ENCODE measurements at places on chromosomes 7 and 10.

DNA sequence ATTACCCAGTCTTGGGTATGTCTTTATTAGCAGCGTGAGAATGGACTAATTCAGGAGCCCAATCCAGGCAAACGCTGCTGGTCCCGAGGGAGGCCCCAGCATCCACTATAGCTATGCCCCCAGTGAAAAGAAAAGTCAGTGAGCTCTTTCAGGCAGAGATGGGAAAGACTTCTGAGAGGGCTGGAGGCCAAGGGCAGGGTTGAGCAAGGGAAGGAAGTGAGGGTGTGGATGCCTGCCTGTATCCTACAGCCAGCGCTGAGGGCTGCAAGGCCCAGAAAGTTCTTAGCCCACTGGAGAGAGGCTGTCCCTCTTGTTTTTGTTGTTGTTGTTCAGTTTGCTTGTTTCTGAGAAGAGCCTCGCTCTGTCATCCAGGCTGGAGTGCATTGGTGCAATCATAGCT lies 261.6 kb downstream of the ZEB1 start:
- DNase-seq = no peak

GRCh38 chr7:50149369-50149768 lies 56.3 kb upstream of the ZPBP start:
- no peak for DNase-seq

DNA sequence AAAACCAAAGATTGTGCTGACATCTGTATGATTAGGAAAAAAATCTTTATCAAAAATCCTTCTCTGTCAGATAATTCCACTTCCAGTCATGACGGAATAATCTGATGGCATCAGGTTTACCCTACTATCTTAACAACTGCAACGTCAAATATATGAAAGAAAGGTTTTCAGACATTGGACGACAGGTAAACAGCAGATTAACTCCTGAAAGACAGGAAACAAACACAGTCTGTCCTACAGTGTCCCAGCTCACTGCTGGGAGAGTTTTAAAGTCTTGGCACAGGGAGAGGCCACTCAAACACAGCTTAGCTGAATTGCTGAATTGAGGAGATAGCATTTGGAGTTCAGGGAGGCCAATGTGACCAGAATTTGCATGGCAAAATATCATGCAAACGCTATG lies 186.3 kb upstream of the KCTD7 start:
- DNase-seq = no peak

DNA sequence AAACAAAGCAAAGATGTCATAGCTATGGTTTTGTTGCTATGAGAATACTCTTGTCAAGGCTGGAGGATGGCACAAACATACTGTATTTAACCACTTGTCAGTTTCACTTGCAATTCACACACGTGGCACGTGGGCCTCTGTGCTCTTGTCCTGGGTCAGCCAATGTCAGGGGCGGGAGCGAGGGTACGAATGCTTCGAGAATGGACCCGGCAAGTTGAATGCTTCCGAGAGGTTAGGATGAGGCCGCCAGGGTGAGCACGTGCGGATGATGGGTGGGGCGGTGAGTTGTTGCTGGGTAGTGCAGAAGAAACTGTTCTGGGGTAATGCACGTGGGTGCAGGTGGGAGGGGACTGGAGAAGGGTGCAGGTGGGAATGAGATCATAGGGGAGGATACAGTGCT lies 10.4 kb upstream of the OCM2 start:
- DNase-seq = no peak

DNA sequence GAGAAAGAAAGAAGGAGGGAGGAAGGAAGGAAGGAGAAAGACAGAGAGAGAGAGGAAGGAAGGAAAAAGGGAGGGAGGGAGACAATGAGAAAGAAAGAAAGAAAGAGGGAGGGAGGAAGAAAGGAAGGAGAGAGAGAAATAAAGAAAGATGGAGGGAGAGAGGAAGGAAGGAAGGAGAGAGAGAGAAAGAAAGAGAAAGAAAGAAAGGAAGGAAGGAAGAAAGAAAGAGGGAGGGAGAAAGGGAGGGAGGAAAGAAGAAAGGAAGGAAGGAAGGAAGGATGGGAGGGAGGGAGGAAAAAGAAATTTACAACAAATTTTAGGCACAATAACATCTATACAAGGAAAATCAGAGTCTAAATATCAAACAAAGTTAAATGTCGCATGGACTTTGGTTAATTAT lies 332.6 kb upstream of the KLF6 start:
- no peak for DNase-seq

DNA sequence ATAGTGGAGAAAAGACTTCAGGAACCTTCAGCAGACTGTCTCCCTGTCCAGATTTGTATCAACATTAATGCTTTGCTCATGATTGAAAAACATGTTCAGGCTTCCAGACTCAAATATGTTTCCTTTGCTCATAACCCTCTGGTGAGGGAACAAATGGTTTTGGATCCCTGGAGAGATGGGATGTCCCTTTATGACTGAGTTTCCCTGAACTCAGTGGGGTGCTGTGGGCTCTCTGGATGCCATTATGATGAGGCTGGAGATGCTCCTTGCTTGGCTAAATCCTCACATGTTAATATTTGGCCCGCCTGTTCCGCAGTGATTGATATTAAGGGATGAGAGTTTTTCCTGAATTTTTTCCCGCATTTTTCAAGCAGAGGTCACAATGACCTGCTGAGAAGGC lies 749.4 kb downstream of the SUGCT start:
- no peak for DNase-seq

GRCh38 chr7:94061326-94061725 lies 57.2 kb upstream of the BET1 start:
- no peak for DNase-seq

GRCh38 chr10:51501396-51501795 lies 198.0 kb downstream of the CSTF2T start:
- DNase-seq = no peak
